Neuronal stem cell (in vitro differentiated cells): ENCODE measurements at places on chromosomes 5 and 9.

DNA sequence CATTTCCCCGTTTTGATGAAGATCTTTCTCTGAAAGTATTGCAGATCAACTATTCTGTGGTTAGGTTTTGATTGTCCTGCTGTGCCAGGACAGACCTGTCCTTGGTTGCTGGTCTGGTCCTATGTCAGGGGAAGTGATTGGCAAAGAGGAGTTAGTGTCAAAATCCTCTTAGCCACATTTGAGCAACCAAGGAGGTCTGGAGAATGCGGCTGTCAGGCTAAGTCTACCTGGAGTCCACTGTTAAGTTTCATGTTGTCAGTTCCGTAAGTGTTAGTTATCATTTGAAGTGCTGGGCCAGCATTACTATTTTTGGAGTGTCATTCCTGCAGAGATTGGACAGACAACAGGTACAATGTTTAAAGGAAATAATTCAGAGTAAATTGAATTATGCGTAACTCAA is 62.3 kb downstream of the UBE2QL1 start:
- DNase-seq, result no peak

DNA sequence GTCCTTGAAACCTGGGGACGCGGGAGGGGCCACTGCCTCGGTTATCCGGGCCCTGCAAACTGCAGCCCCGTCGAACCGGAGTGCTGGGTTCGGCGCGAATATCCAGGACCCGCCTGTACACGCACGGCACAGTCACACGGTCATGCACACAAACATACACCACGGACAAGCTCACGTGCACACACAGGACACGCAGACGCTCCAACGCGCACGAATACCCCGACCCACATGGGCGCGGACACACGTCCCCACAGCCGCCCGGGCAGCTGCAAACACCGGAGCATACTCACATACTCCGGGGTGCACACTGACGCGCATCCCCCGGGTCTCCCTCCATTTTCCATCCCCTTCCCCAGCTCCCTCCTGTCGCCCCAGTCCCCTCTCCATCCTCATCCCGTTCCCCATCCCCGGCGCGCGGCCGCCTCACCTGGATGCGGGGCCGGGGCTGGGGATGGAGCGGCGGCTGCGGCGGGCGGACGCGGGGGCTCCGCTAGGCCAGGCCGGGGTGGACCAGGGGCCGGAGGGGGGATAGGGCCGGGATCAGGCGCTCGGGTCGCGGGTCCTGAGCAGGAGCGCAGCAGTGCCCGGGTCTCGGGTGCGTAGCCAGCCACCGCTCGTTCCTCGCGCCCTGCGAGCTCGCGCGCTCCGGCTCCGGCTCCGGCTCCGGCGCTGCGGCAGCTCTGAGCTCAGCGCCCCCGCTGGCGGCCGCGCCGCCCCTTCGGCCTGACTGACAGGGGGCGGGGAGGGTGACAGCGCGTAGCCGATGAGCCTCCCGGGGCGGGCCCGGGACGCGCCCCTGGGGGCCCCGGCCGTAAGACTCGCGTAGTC is at the start of the genes EIF4E1B and SNCB:
Gene EIF4E1B, plus strand, starts transcription at position 823 of the 828 bp plus-strand sequence. CDS start 12,113 bp downstream, outside the sequence.
Gene SNCB, minus strand, starts transcription at position 682 of the 828 bp plus-strand sequence. CDS start 880 bp downstream, outside the sequence.
- DNase-seq, result peak; percentile 60

DNA sequence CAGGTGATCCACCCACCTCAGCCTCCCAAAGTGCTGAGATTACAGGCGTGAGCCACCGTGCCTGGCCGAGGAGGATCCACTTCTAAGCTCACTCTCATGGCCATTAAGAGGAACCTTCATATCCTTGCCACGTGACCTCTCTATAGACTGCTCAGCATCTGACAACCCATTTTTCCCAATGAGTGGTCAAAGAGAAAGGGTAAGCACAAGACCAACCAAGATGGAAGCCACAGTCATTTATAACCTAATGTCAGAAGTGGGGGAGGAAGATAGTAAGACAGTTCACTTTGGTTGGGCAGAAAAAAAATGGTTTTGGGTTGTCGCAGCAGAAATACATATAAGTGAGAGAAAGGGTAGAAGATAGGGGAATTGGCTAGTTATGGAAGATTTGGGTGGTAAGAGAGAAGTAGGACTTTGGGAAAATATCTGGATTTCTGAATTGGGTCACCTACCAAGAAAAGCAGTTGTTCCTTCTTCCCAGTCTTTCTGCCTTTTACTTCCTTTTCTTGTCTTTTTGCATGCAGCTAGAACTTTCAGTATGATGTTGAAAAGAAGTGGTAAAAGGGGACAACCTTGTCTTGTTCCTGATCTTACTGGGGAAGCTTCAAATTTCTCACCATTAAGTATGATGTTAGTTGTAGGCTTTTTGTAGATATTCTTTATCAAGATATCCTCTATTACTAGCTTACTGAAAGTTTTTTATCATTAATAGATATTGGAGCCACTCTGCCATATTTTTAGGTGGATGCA is 15.6 kb downstream of the SNX2 start:
- DNase-seq, result no peak

DNA sequence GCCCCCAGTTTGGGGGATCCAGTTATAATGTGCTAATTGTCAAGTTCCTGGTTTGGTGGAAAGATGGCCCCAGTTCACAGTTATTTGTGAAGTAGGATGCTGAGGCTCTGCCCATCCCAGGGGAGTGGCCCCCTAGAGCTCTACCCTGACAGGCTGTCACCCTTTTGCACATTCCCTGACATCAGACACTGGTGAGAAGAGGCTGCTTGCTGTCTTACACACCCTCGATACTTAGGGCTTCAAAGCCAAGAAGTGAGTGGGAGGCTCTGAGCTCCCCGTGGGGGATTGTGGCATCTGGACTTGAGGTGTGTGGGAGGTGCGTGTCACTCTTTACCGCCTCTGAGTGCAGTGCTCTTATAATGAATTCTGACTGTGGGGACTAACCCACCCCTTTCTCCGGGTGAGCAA is 168.5 kb downstream of the DOCK2 start:
- no peak for DNase-seq

DNA sequence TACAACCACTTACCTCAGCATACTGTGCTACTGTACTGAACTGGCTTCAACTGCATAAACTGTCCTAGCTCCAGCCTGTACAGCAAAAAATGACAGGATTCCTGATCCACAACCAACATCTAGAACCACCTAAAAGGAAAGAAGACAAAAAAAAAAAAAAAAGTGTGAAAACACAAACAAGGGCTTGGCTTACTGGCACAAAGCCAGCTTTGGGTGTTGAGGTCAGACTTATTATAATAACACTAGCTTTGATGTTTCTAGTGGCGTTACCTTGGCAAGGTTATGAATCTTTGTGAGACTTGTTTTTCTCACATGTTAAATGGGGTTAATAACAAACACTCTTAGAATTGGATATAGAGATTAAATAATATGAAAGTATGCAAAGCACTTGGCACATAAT is 148.5 kb upstream of the PUM3 start:
- DNase-seq, result no peak

DNA sequence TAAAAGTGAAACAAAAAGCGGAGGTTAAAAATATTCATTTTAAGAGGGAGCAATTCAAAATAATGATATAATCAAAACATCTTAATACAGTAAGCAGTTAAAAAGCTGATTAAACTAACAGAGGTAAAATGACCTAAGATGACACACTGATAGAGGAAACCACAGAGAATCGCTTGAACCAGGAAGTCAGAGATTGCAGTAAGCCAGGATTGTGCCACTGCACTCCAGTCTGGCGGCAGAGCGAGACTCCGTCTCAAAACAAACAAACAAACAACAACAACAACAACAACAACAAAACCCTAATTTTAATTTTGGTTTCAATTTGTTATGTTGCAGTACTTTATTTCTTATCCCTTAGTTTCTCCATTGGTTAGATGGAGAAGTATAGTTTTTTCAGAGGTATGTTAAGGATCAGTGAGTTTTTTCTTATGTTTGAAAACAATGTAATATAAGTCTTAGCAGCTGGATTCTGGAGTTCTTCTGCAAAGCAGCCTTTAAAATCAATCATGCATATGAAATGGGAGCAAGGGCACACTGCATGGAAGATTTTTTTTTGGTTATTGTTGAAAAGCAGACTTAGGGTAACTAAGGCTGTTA is 58.5 kb downstream of the MLANA start:
- DNase-seq, result no peak

- no peak for DNase-seq
These were observed 11.6 kb upstream of the ITGA1 start for GRCh38 chr5:52776116-52776515.

DNA sequence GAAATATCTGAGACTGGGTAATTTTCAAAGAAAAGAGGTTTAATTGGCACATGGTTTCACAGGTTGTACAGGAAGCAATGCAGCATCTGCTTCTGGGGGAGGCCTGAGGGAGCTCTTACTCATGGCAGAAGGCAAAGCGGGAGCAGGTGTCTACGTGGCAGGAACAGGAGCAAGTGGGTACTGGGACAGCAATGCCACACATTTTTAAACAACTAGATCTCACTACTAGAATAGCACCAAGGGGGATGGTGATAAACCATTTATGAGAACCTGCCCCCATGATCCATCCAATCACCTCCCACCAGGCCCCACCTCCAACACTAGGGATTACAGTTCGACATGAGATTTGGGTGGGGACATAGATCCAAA is 47.6 kb upstream of the HOMER1 start:
- no peak for DNase-seq

GRCh38 chr5:170025853-170026252 is 45.6 kb upstream of the INSYN2B start:
- no peak for DNase-seq

DNA sequence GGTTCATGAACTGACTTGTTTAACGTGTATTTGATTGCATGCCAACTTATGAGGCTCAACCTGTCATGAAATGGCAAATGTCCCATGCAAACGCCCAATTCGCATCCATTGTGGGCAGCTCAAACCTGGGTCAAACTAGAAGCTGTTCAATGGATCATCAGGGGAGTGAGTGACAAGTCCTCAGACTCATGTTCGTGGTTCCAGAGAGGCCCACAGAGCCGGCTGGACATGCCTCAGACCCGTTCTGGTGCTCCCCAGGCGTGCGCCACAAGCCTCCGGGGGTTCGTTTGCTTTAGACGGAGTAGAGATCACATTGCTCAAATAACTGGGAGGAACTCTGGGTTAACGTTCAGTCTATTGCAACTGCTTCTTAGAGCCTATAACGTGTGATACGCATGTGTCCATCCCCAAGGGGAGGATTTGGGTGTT is 15.0 kb downstream of the GFI1B start:
- DNase-seq, result no peak

DNA sequence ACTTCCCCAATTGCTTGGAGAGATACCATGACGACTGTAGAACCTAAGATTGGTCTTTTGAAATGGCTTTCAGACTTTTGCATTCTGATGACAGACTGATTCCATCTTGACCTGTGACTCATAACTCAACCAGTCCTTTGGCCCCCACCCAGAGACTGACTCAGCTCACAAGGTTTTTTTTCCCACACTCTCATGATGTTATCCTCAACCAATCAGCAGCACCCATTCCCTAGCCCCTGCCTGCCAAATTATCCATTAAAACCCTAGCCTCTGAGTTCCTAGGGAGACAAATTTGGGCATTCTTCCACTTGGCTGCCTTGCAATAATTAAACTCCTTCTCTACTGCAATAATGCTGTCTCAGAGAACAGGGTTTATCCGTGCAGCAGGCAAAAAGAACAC is 1263.3 kb upstream of the CDH9 start:
- DNase-seq, result no peak

DNA sequence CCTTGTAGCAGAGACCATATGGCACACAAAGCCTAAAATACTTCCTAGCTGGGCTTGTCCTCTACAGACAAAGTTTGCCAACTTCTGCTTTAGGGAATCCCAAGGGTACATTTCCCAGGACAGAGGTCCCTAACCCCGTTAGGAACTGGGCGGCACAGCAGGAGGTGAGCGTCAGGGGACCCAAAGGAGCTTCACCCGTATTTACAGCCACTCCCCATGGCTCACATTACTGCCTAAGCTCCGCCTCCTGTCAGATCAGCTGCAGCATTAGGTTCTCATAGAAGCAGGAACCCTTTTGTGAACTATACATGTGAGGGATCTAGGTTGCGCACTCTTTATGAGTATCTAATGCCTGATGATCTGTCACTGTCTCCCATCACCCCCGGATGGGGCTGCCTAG is 88.5 kb upstream of the TRPM3 start:
- no peak for DNase-seq

DNA sequence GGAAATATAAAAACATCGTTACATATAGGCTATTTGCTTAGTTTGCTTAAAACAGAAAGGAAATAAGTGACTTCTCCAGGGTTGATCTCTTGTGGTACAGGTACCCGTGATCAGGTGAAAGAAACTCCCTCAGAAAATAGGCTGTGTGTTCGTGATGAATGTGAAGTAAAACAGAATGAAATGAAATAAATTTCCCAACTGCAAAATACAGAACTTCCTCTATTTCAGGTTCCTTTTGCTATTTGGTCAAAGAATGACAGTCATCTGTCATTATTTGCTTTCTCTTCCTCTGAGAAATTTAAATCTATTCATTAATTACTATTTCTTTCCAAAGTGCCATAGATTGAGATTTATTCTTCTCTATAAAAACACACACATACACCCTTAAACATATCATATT is 408.1 kb downstream of the FAM170A start:
- no peak for DNase-seq

GRCh38 chr9:17342696-17343095 is 207.9 kb downstream of the CNTLN start:
- DNase-seq, result peak; percentile 18

DNA sequence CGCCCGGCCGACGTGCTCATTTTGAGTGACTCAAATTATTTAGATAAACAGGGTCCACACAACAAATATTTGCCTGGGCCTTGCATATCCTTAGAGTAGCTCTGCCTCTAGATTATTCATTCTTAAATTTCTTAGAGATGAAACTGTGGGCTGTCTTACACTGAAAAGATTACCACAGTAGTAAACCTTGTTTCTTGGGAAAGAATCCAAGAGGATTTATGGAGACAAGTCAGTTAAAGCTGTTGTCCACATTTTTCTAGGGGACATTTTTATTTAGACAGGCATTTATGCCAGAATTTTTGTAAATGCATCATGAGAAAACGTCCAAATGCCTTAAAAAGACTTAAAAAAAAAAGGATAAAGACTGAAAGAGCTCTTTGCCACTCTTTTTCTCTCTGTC is 32.6 kb upstream of the RANBP3L start:
- no peak for DNase-seq

- DNase-seq, result no peak
These were observed 3.3 kb upstream of the DCTN3 start for GRCh38 chr9:34623374-34624235.

DNA sequence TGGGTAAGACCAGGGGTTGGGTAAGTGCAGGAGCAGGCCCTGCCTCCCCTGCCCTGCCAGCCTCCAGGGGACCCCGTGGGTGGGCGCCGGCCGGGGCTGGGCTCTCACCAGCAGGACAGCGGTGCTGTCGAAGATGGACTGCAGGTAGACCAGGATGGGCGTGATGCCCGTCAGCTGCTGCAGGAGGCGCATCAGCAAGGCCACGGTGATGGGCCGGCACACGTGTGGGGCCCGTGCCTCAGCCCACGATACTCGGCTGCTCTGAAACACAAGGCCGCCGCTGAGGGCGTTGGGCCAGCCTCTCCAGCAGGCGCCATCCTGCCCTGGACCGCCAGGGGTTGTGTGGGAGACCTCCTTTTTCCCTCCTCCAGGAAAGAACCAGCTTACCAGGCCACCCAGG is 4.0 kb downstream of the SLC2A6 start:
- DNase-seq, result no peak

GRCh38 chr5:1564182-1564748 is 40.5 kb upstream of the LPCAT1 start:
- DNase-seq, result no peak

GRCh38 chr5:91011029-91011428 is 372.1 kb downstream of the ARRDC3 start:
- DNase-seq, result no peak

- DNase-seq, result no peak
These were observed 237.5 kb downstream of the TRIM32 start for GRCh38 chr9:116924462-116925110.

- DNase-seq, result no peak
These were observed 117.2 kb downstream of the SPATA31D1 start for GRCh38 chr9:82105729-82106128.
